ENCODE measurements at places on chromosomes 2 and 18.
A peak's percentile ranks its signal among the peaks of the same experiment; 100 is the strongest.

GRCh38 chr2:135607561-135607960, 76.3 kb downstream of the R3HDM1 start:
- DNase-seq: no peak

- no peak for DNase-seq
Measured at GRCh38 chr2:208147008-208147407, 1.1 kb upstream of the CRYGB start.

DNA sequence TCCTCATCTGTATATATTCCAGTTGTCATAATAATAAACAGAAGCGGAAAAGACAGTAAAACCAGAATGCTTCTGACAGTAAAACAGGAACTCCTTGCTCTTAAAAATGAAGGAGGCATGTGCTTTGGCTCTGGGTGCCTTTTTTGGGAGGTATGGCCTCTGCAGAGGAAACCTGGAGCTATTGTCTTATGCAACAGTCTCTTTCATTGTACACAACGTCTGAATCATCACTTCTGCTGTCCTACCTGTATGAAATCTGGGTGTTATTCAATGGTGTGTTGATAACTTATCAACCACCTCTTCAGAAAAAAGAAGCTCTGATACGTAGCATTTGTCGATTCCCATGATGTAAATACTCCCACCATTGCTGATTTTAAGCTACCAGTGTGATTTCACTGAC, 64.8 kb downstream of the CDCA7 start:
- DNase-seq: no peak

DNA sequence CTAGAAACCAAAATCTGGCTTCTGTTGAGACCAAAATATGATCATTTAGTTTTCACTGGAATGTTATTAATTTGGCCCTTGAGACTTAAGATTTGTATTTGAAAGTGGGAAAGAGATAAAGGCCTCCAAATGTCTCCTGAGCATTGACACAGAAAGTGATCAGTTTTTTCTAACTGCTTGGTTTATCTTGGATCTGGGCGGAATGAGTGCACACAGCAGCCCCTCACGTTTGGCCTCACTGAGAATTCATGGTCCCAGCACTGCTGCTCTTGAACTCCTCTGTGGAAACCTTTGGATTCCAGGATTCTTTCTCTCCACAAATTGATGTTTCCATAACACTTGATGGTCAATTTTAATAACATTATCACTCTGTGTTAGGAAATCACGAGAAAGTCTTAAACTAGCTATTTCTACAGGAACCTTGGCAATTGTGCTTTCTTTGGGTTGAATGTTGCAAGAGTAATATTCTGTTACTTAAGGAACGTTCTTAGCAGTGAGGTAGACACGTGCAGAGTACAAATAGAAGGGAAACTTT, 180.3 kb upstream of the BCL2L11 start:
- no peak for DNase-seq

GRCh38 chr18:11672846-11673454, 16.1 kb upstream of the GNAL start:
- DNase-seq: no peak

DNA sequence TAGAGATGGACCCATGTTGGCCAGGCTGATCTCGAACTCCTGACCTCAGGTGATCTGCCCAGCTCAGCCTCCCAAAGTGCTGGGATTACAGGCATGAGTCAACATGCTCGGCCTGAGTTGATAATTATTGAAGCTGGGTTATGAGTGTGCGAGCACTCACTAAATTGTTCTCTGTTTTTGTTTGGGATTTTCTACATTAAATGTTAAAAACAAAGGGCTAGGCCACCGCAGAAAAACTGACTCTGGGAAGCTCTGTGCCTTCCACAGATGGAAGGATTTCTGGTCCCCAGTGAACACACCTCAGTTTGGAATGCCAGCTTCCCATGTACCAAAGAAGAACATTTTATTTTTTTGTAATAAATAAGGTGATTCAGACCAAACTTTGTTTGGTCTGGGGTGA, 83.0 kb downstream of the XRCC5 start:
- DNase-seq: no peak

GRCh38 chr2:102664471-102664909, 45.1 kb downstream of the SLC9A2 start:
- no peak for DNase-seq

DNA sequence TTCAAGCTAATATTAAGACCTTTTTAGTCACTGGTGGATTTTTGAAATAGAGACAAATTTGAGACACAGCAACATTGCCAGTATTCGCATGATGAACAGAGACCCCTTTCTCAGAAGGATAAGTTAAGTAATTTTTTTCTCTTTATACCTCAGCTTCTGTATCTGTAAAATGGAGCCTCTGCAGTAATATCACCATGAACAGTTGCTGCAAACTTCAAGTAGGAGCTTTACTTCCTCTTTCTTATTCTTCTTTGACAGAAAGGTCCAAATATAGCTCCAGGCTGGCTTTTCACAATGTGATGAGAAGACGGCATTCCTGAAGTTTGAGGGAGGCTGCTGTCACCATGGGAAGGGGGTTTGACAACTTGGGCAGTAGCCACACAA, 158.7 kb downstream of the TDRD15 start:
- no peak for DNase-seq

DNA sequence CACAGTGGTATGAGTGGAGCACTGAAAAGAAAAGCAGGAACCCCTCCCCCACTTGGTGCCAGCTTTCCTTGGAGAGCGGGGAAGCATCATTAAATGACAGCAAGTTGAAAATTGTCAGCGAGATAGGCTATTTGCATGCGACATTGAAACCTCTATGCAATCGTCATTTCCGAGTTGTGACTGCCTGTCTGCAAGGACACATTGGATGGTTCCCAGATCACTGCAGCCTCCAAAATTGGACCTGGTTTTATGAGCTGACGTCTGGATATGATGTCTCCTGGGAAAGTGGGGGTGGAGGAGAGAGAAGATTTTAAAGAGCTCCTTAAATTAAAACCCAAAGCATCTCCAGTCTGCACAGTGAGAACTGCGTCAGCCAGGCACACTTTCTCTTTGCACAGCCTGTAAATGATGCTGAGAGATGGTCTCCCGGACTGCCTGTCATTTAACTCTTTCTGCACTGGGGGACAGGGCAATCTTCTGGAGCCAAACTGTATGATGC, 57.8 kb upstream of the KIF5C start:
- no peak for DNase-seq

- no peak for DNase-seq
Measured at GRCh38 chr2:219400562-219400961, 12.8 kb upstream of the DNPEP start.

DNA sequence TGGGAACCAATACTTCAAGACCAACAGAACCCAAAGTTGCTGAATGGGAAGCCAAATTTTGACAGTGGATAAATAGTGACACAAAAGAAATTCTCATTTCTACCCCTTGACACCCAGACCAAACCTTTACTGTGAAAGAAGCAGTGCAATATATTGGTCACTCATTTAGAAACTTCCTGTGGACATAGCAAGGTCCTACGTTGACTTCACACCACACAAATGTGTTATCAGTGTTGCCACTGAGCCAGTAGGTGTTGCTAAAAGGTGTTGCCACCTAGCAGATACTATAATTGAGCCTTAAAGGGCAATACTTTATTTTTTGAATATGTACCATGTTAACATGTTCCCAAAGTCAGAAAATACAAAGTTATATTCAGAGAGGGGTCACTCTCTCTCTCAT, 1008.9 kb upstream of the CDH2 start:
- DNase-seq: no peak

GRCh38 chr2:220682616-220683015, 889.5 kb downstream of the EPHA4 start:
- no peak for DNase-seq

- no peak for DNase-seq
Measured at GRCh38 chr18:59553273-59553870, 143.9 kb downstream of the CCBE1 start.

- no peak for DNase-seq
Measured at GRCh38 chr18:28723506-28723905, 546.6 kb upstream of the CDH2 start.

GRCh38 chr2:143397884-143398614, 268.8 kb downstream of the ARHGAP15 start:
- DNase-seq: no peak

DNA sequence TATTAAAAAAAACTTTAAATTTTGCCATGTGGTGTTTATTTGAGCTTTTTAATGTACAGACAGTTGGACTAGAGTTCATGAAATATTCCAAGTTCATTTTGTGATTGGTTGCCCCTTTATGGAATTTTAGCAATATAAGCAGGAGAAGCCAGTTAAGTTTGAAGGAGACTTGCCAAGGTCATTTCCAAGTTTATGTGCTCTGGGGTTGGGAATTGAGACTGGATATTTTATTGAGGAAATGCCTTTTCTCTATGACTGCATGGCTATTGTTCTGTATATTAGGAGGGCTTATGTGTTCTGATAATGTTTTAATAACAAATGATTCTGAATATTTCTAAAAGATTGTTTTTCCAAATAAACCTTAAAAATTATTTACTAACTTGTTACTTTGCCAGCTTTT, 67.0 kb upstream of the TCF4 start:
- no peak for DNase-seq

DNA sequence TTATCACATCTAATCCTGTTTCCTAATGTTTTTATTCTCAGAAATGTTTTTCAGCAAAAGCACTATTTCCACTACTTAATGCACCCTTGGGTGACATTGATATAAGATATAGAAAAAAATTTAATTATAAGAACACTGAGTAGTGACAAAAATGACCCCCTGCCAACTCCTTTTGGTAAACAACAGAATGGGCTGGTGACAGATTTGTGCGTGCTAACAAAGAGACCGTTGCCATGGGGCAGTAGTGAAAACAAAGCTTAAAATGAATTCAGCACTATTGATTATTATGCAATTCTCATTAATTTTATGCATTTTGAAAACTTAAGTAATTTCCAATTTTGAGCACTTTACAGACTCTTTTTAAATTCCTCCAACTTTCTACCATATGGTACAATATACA, 33.1 kb downstream of the RDH14 start:
- DNase-seq: no peak

GRCh38 chr2:202178346-202178958, 59.9 kb downstream of the SUMO1 start:
- peak; percentile 38 for DNase-seq

DNA sequence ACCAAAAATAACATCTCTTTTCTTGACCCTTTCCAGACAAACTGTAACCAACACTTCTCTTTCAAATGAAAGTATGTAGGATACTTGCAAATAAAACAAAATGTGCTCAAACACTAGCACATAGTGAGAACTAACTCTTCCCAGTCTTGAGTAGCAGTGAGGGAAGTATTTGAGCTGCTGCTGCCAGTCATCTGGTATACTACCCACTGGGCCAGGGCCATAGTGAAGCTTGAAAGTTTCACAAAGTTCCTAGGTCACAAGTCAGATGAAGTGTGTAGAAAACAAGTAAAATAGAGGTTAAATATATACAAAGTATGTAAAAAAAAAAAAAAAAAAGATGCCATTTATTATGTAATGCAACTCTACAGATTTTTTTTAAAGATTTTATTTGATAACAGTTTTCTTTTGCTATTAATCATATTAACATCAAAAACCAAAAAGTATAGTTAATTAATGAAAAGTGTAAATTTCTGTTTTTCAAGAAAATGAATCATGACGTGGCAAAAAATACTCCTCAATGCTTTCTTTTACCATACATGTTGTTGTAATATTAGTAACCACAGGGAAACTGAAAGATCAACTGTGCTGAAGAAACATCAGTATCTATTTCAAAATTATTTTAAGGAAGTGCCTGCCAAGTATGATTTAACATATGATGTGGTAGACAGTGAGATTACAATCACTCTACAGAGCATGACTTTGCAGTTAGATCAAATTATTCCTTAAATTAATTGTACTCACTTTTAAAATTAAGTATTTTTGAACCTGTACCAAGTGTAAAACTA, 21.6 kb upstream of the TRIB2 start:
- DNase-seq: no peak

- no peak for DNase-seq
Measured at GRCh38 chr2:130258356-130258755, 60.1 kb upstream of the TUBA3E start.

- no peak for DNase-seq
Measured at GRCh38 chr2:236672606-236673005, 103.0 kb downstream of the ACKR3 start.

- no peak for DNase-seq
Measured at GRCh38 chr18:44897816-44898215, 217.1 kb downstream of the SETBP1 start.

GRCh38 chr2:234596696-234597575, 100.1 kb upstream of the ARL4C start:
- no peak for DNase-seq

- DNase-seq: no peak
Measured at GRCh38 chr18:62788876-62789275, 73.5 kb downstream of the PHLPP1 start.

GRCh38 chr2:82027921-82028615, 1723.5 kb upstream of the LRRTM1 start:
- DNase-seq: no peak

DNA sequence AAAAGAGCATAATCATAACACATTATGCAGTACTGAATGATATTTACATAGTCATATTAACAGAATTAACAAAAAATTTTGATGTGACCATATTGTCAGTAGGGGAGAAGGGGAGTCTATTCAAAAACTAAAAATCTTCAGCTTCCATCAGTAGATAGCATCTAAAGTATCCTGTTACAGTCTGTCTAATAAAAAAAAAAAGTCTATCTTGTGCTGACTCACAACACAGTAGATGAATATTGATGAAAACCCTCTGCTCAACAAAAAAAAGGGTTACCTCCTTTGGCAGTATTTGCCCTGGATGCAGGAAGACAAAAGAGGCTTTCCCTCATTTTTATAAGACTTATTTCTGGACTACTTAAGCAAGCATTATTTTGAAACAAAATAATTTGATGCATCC, 27.3 kb downstream of the GRB14 start:
- DNase-seq: no peak

DNA sequence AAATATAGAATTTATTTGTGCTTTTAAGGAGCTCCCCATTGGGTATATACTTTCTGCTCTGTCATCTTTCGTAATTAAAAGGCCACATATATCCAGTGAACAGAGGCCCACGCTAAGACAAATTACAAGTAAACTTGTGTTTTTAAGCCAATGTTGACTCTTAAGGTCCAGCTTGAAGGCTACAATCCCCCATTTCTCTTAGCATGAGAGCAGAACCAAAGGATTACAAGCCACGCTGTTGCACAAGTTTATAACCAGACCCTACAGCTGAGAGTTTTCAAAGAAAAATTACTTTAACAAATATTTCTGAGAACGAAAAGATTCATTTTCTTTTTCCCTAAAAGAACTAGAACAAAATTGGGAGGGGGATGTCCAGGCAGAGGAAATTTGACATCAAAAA, 471.0 kb downstream of the TXNL1 start:
- no peak for DNase-seq

- no peak for DNase-seq
Measured at GRCh38 chr18:4319738-4320677, 135.1 kb downstream of the DLGAP1 start.

GRCh38 chr18:33873112-33873511, 295.1 kb downstream of the ASXL3 start:
- DNase-seq: no peak

Measured in activated CD4-positive, CD25-positive, alpha-beta regulatory T cell treated with anti-CD3 and anti-CD28 coated beads, Interleukin-2, amount 50 U/mL, for 16 hours (primary cell).